ENCODE measurements at places on chromosomes 16 and 17. TPM values are rescaled to one million over a fixed set of nuclear protein-coding genes. Genes with fewer than 3 reads are reported as not detected.

TBC1D3G gene
- total RNA-seq, result not detected

BRD7 gene
- total RNA-seq, result 21.2 TPM

HS3ST6 gene
- total RNA-seq, result not detected

CIBAR2 gene
- total RNA-seq, result 0.15 TPM

SMIM36 gene
- not detected for total RNA-seq

CTF1 gene
- total RNA-seq, result 0.23 TPM

PRSS27 gene
- total RNA-seq, result 0.23 TPM

TPSD1 gene
- total RNA-seq, result not detected
